ENCODE measurements at places on chromosomes 3 and 15. TPM values are rescaled to one million over a fixed set of nuclear protein-coding genes. Genes with fewer than 3 reads are reported as not detected.

Gene SIAH2
- total RNA-seq = 31.2 TPM

Gene SEMA3G
- total RNA-seq = 146 TPM

Gene ZNF501
- 3.3 TPM for total RNA-seq

Gene PLCL2
- 20.2 TPM for total RNA-seq

Gene MUC13
- not detected for total RNA-seq

Gene GOLGA8T
- 1.2 TPM for total RNA-seq

Data from omental fat pad (tissue), 4 donors.